T-helper 2 cell (primary cell): ENCODE measurements at places on chromosomes 1 and 21.

DNA sequence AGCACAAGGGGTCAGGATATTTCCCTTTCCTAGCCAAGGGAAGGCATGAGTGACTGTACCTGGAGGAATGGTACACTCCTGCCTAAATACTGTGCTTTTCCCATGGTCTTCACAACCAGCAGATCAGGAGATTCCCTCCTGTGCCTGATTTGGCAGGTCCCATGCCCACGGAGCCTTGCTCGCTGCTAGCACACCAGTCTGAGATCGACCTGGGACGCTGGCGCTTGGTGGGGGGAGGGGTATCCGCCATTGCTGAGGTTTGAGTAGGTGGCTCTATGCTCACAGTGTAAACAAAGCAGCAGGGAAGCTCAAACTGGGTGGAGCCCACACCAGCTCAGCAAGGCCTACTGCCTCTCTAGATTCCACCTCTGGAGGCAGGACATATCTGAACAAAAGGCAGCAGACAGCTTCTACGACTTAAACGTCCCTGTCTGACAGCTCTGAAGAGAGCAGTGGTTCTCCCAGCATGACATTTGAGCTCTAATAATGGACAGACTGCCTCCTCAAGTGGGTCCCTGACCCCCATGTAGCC is 486.0 kb upstream of the CHRM3 start:
- DNase-seq = no peak

DNA sequence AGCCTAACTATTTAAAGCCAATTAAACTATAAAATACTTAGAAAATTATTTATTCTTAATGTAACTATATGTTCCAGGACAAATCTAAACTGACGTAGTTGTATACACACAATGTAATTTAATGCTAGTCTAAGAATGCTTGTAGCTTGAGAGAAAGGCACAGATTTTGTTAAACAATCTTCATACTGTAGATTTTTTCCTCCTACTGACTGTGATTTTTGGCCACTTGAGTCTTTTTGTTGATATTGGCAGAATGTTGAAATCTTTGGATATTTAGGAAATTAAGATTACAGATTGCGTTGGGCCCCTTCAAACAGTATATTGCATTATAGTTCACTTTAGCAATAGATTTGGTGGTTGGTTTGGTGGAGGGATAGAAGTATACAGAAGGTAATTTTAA is 40.5 kb downstream of the ATF3 start:
- DNase-seq = no peak

- no peak for DNase-seq
These were observed 11.0 kb downstream of the RPTN start for GRCh38 chr1:152148051-152148450.

GRCh38 chr1:220487297-220487820 is 40.6 kb upstream of the MARK1 start:
- no peak for DNase-seq

- no peak for DNase-seq
These were observed 144.3 kb upstream of the C1orf21 start for GRCh38 chr1:184242507-184242943.

- no peak for DNase-seq
These were observed 1.0 kb upstream of the NIBAN1 start for GRCh38 chr1:184975208-184975870.

DNA sequence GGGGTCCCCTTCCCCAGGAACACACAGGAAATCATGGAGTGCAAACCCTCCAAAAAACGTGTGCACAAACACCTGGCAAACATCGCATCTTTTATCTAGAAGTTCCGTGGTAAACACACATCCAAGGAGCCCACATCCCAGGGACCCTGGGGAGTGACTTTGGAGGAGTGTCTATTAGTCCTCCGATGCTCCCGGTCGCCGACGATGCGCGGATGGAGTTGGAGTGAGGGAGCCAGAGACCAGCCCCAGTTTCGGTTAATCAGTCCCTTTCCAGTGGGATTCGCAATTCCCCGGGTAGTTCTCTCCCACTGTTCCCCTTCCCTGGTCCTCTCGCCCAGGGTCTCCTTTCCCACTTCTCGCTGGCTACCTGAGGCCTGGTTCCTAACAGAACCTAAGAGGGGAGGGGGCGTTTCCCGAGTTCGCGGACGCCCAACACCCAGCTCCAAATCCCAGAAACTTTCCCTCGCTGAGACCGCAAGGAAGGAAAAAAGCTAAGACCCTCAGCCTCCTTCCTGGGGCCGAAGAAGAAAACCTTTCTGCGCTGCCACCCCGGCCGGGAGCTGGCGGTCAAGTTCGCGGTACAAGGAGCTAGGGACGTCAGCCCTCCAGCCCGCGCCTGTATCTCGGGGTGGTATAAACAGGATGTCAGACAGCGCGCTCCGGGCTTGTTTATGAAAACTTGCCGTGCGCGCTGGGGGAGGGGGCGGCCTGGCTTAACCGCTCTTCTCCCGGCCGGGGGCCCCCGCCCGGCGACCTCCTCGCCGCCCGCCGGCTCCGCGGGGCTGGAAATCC is 787 bp downstream of the JAK1 start:
- DNase-seq = peak; percentile 73

- no peak for DNase-seq
These were observed 24.8 kb downstream of the JAK1 start for GRCh38 chr1:64941461-64942117.

- DNase-seq = no peak
These were observed 121.2 kb upstream of the KIAA0040 start for GRCh38 chr1:175313672-175314225.

DNA sequence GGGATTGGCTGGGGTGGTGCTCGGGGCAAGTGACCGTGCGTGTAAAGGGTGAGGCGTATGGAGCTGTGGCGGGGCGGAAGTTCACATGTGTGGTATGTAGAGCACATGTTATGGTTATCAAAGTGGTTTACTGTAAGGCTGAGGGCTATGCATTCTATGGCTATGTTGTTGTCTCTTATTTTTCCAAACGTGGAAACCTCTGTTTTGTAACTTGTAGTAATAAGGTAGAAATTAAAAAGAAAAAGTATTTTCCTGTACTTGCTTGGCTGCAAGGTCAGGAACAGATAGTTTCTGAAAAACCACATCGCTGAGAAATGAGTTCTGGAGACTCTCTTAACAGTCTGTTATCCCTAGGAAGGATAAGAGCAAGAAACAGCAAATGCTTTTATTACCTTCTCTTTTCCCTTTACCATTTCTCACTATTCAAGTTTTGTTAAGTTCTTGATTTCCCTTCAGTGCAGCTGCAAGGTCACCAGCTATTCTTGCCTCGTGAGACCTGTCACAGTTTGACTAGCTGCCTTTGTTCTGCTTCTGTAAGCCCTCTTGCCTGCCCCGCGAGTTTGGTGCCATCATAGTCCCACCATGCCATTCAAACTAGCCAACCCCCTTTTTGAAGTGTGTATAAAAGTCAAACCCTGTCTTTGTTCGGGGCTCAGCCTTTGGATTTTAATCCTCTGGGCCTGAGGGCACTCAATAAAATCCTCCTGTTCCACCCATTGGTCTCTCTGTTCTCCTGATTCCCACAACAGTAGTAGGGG is 9.5 kb downstream of the RNU1-2 start:
- no peak for DNase-seq

GRCh38 chr1:65409314-65409713 is 11.2 kb upstream of the LEPR start:
- no peak for DNase-seq

DNA sequence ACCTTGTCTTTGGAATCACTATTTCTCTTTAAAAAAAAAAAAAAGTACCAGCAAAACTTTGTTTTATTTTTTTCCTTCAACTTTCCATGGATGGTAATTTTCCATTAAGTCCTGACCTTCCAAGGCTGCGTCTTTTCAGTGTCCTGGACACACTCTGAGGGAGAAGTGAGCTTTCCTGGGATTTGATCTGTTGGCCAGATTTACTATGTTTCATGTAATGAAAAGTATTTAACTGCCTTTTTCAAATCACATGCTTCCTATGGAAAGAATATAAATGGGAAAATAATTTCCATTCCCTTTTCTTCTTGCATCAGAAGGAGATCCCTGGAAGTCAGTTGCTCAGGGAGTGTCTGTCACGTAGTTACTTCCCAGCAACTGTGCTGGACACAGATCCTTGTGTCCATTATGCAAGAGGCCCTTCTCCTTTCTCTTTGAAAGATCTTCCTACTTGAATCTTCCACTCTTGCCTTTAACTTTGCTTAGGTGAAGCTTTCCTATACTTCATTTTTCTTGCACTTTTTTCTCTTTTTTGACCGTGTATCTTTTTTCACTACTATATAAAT is 59.3 kb downstream of the CENPF start:
- DNase-seq = no peak

- no peak for DNase-seq
These were observed 44.3 kb upstream of the TENT5C start for GRCh38 chr1:117561551-117561950.

DNA sequence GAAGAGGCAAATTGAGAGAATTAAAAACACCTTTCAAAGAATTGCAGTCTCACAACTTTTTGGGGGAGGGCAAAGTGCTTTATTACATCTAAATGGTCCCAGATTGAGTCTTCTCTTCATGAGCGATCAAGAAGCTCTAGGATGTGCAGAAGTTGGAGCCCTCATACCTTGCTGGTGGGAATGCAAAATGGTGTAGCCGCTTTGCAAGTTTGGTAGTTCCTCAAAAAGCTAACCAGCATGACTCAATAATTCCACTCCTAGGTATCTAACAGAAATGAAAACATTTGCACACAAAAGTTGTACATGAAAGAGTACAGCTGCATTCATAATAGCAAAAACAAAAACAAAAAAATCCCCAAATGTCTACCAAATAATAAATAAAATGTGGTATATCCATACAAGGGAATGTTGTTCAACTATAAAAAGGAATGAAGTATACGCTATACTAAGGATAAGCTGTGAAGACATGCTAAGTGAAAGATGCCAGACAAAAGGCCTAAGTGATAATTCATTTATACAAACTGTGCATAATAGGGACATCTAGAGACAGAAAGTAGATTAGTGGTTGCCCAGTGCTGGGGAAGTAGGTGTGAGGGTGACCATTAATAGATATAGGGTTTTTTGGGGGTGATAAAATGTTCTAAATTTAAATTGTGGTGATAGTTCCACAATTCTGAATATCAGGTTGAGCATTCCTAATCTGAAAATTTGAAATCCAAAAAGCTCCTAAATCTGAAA is 55.2 kb downstream of the SELENOF start:
- no peak for DNase-seq

GRCh38 chr1:17086751-17087150 is 32.5 kb downstream of the PADI2 start:
- no peak for DNase-seq

DNA sequence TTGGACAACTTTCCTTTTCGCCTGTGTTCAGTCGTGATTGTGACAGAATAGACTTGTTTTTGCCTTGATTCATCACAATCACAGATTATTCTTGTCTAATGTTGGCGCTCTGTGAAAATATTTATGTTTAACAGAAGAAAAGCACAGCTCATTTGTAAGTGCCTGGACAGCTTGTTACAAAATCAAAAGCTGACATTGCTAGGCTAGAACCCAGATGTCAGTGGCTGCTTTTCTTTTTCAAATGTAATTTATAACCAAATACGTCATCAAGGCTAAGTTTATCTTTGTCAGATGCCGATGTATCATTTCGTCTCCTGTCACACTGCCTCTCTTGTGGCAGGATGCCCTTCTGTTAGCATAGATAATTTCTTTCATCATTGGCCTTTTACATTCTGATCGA is 1227.3 kb downstream of the PLA2G4A start:
- DNase-seq = no peak

DNA sequence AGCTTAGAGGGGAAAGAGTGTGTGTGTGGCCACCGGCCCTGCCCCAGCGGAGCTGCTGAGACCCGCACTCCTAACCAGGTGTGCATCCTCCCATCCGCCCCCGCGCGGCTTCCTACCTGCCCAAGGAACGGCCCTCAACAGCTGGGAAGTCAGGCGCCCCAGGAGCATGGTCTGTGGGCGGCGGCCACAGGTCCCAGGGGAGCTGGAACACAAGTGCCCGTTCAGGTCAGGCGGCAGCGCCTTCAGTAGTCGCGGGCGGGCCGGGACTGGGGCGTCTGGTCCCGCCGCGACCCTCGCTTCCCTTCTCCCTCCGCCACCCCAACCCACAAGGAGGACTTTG is 448 bp downstream of the AURKAIP1 start:
- no peak for DNase-seq

DNA sequence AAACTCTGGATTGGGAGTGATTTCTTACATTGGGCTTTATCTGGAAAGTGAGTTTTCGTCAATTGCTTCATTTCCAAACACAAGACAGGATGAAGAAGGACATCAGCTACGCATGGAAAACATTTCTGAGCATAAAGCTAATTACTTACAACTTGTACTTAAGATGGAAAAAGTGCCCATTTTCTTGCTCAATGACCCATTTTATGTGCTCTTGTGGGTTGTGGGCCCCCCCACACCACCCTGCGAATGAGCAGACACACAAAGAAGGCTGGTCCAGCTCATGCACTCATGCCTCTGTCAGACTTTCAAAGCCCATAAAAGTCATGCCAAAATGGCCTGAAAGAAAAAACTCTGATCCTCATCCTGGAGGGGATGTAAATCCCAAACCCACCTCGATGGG is 663.0 kb downstream of the AJAP1 start:
- no peak for DNase-seq

- no peak for DNase-seq
These were observed 66.1 kb downstream of the TENT5C start for GRCh38 chr1:117671781-117672501.

GRCh38 chr1:196590012-196590708 is 18.1 kb downstream of the KCNT2 start:
- DNase-seq = no peak

DNA sequence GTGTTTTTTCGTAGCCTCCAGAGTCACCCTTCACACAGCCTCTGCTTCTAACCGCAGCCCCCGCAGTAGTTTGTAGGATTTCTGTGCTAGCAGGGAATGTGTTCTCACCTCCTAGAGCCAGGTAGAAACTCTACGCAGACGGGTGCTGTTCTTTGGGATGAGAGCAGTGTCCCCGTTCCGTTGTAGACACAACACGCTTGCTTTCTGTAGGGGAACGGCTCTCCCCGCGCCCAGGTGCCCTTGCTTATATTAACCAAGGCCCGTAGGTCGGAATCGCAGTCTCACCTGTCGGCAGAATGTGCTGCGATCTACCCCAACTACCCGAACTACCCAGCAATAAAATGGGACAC is 111.8 kb upstream of the NBPF11 start:
- no peak for DNase-seq

GRCh38 chr1:241157435-241157834 is 199.6 kb downstream of the RGS7 start:
- DNase-seq = no peak

DNA sequence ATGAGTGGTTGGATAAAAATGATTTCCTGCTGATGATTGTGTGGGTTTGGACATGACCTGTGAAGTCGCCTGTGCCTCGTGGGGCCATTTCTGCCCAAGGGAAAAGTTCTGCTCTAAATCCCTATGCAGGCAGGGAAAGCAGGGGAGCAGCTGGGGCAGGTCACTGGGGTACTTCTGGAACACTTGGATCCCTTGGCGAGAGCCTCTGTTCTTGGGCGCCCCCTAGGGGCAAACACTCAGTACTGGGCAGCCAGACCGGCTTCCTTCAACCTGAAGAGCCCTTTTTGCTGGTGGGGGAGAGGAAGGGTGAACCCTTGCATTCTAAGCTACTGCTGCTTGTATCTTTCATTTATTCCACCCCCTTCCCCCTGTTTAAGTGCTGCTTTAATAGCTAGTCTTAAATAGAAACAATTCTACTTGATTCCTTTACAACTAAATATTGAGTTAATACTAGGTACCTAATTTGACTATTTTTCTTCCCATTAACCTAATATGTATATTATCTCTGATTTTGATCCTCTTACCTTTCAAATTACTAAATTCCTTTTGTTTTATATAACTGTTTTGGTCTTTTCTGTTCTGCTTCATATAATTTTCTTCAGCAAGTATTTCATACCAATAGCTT is 5.1 kb upstream of the CLEC20A start:
- no peak for DNase-seq

- DNase-seq = no peak
These were observed 53.6 kb downstream of the CHODL start for GRCh38 chr21:18298228-18298627.
